H1 (cell line): ENCODE measurements at places on chromosomes 5 and 9. TPM values are rescaled to one million over a fixed set of nuclear protein-coding genes. Genes with fewer than 3 reads are reported as not detected.

GRCh38 chr9:8428389-8428788 lies 628.8 kb upstream of the DMAC1 start:
- no peak for DNase-seq

DNA sequence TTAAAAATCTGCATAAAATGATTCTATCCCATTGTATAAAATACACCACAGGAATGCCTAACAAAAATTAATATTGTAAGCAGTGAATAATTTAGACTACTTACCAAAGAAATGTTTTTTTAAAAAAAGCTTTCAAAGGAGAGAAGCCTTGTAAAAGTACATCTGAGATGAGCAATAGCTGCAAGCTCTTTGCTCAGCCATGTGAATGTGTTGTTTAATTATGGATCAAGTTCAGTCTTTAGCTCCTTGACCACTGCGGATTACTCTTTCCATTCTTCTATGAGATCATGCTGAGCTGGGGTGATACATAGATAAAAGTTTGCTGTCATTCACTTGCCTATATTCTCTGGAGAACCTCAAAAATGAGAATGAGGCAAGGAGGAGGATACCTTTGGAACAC lies 782.4 kb upstream of the ZNF608 start:
- DNase-seq, result no peak

GRCh38 chr5:154740957-154741356 lies 14.2 kb upstream of the LARP1 start:
- DNase-seq, result no peak

DNA sequence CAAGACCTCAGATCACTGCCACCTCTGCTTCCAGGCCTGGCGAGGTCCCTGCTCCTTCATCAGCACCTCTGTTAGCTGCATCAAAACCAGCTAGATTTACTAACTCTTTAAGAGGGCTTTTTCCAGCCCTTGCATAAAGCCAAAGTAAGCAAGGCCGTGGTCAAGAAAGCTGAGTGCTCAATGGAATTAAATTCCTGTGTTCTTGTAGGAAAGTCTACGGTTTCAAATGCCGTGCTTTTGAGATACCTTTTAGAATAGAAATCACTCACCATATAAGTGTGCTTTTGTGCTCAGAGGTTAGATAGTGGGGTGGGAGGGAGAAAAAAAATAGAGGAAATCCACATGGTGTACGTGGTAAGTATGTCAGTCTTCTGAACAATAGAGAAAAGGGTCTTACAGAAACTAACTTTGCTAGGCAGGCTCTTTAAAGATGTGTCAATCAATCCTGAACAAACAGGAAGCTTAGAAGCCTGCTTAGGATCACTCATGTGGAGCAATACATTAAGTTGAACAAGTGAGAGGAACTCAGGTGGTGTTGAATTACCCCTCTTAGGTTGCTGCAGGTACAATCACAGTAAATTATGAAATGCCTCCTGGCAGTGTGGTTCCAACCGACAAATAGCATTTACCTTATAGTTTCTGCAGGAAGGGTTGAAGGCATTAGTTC lies 79.7 kb downstream of the SEMA6A start:
- DNase-seq, result no peak

Gene COL23A1
- total RNA-seq, result 4.7 and 5.9 TPM in 2 replicates
